ENCODE measurements at places on chromosomes 6 and 20.

GRCh38 chr20:4090756-4091489 lies 75.6 kb upstream of the RNF24 start:
- peak; percentile 90 for DNase-seq

GRCh38 chr6:42507195-42507594 lies 55.5 kb upstream of the TRERF1 start:
- DNase-seq: no peak

- no peak for DNase-seq
These were observed 10.0 kb upstream of the HLA-DQA1 start for GRCh38 chr6:32627249-32627648.

- peak; percentile 46 for DNase-seq
These were observed 54.4 kb downstream of the GOPC start for GRCh38 chr6:117547688-117548621.
